ENCODE measurements at places on chromosomes 16 and 17.

GRCh38 chr16:28491230-28491969, 474 bp downstream of the CLN3 start:
- no peak for DNase-seq

GRCh38 chr17:49708515-49709183, 885 bp upstream of the SLC35B1 start:
- no peak for DNase-seq

DNA sequence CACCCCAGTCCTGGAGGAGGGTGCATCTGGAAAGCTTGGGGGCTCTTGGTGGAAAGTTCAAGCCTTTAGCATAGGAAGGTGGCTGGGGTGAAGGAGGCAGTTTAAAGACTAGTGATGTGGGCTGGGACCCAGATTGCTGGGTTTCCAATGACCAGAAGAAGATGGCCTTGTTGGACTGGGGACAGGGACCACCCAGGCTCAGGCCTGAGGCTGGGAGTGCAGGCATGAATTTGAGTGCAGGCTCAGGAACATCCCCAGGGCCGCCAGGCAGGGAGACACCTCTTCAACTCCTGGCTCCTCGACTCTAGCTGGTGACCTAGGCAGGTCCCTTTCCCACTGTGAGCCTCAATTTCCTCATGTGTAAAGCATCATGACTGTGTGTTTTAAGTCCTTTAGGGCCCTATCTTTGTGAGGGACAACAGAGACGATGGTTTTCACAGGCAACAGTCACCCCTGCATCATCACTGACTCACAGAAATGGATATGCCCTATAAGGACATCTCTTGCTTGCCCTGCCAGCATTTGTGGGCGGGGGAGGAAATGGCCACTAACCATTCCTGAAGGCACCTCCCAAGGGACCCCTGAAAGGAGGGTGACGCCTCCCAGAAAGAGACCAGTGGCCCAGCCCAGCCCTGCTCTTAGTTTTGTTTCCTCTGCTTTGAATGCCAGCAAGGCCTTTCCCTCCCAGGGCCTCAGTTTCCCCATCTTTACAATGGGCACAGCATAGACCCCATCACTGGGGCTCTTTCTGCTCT, 11.1 kb downstream of the NLRC5 start:
- peak; percentile 63 for DNase-seq

DNA sequence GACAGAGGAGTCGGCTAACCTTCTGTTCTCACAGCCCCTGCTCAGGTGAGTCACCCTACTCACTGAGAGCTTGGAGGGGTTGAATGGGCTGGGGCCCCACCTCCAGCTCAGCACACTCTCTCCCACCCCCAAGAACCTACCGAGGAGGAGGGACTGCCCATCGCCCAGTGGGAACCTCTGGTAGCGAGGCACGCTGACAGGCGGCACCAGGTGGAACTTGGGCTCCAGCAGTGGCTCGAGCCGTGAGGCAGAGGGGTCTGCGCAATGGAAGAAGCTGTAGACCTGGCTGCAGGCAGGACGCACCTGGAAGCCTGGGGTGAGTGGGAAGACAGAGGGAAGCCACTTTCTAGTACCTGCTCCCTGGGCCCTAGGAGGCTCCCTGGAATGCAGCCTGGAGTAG, 28.3 kb downstream of the PIMREG start:
- DNase-seq: no peak

- DNase-seq: no peak
These were observed 25.4 kb downstream of the CDRT15 start for GRCh38 chr17:14211246-14211645.

DNA sequence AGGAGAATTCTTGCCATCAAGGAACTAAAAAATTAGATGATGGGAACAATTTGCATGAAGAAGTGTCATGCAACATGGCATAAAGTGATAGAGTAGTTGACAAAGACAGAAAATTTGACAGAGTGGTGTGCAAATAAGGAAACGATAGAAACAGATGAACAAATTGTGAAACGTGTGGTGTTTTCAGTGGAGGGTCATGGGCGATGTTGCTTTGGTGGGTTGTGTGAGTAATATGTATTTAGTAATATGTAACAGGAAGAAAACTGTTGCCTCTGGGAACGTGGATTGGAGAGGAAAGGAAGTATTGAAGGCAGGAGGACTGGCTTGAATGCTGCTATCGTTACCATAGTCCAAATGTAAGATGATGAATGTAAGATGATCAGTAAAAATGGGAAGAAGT, 3.6 kb downstream of the COX10 start:
- no peak for DNase-seq

DNA sequence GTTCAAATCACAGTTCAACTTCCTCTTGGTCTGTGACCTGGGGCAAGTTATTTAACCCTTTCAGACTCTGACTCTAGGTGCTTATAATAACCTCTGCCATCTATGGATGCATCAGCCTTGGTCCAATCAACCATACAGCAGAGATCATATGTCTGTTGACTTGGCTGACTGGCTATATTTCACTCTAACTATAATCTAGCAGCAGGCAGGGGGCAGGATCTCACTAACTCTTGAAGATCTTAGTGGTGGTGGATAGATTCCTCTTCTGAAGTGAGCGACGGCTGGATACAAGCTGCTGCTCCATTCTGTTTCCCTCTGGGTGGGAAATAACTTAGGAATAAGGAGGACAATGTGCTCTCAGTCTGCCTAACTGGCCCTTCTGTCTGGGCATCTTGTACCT, 146.6 kb downstream of the SKAP1 start:
- DNase-seq: no peak

- no peak for DNase-seq
These were observed at the start of gene RHBDF1 for GRCh38 chr16:72561-73548. Gene RHBDF1, minus strand, starts transcription at chr16:72631. Its CDS starts 7,616 bp downstream, at chr16:65015.

GRCh38 chr16:52055381-52055780, 491.6 kb downstream of the TOX3 start:
- no peak for DNase-seq

DNA sequence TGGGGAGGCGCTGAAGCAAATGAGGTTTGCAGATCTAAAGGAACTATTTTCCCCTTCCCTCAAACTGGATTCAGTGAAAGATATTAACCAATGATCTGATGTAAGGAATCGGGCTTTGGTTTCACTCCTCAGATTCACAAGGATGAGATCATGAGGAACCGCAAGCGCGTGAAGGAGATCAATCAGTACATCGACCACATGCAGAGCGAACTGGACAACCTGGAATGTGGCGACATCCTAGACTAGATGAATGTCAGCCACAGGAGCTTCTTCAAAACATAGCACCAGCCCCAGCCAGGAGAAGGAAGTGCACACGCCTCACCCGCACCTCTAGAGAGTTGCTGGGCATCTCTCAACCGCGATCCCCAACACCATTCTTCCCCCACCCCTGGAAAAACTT, 22.5 kb downstream of the ATPAF2 start:
- no peak for DNase-seq

GRCh38 chr16:69039333-69039941, 66.0 kb upstream of the HAS3 start:
- no peak for DNase-seq

GRCh38 chr17:17787568-17787967, 49.2 kb downstream of the SREBF1 start:
- no peak for DNase-seq

- no peak for DNase-seq
These were observed 19.5 kb upstream of the CLEC18A start for GRCh38 chr16:69931631-69932030.

GRCh38 chr16:16032271-16032979, 83.0 kb downstream of the ABCC1 start:
- DNase-seq: no peak

- no peak for DNase-seq
These were observed 189.8 kb downstream of the USP22 start for GRCh38 chr17:20852990-20853370.

- no peak for DNase-seq
These were observed at the start of gene ACE for GRCh38 chr17:63476854-63477479. Gene ACE, plus strand, starts transcription at chr17:63477061. Its CDS starts 34 bp downstream, at chr17:63477095.

GRCh38 chr16:57264381-57264780, 19.3 kb downstream of the ARL2BP start:
- no peak for DNase-seq

GRCh38 chr17:6021011-6021400, 49.2 kb upstream of the WSCD1 start:
- no peak for DNase-seq

DNA sequence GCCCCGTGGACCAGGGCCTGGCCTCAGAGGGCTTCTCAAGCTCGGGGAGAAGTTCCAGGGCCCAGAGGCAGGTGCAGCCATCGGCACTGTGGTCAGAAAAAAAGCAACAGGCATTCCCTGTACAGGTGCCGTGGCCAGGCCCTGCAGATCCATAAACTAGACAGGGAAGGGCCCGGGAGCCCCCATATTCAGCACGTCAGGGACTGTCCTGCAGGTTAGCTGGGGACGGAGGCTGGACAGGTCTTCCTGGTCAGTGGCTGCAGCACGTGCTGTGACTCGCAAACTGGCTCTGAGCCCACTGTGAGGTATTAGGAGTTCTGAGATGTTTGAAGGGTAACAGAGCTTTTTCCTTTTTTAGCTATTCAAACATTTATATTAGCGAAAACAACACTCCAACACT, 15.0 kb upstream of the C16orf95 start:
- DNase-seq: no peak

DNA sequence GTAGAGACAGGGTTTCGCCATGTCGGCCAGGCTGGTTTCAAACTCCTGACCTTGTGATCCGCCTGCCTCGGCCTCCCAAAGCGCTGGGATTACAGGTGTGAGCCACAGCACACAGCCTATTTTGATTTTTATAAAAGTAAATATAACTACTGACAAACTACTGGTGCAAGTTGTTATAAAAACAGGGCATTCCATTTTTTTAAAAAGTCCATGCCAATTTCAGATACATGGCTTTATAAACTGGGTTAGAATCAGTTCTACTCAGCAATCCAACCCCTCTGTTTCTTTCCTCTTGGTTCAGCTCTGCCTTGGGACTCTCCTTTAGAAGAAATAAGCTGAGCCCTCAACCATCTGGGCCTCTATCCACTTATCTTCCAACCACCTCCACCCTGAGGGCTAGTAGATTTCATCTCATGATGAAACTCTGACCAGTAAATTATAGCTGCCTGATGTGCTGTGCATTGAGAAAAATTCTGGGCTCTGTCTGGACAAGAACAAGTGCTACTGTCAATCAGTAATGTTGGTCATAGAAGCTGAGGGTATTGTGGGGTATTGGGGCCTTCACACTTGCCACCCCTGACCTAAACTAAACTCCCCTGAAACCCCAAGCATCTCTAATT, 10.2 kb downstream of the RANBP10 start:
- DNase-seq: no peak

- DNase-seq: no peak
These were observed 12.0 kb downstream of the PRR11 start for GRCh38 chr17:59167571-59168001.

GRCh38 chr17:81046132-81046769, 11.3 kb downstream of the BAIAP2 start:
- DNase-seq: no peak

GRCh38 chr16:75821117-75821516, 94.8 kb upstream of the CPHXL start:
- no peak for DNase-seq

DNA sequence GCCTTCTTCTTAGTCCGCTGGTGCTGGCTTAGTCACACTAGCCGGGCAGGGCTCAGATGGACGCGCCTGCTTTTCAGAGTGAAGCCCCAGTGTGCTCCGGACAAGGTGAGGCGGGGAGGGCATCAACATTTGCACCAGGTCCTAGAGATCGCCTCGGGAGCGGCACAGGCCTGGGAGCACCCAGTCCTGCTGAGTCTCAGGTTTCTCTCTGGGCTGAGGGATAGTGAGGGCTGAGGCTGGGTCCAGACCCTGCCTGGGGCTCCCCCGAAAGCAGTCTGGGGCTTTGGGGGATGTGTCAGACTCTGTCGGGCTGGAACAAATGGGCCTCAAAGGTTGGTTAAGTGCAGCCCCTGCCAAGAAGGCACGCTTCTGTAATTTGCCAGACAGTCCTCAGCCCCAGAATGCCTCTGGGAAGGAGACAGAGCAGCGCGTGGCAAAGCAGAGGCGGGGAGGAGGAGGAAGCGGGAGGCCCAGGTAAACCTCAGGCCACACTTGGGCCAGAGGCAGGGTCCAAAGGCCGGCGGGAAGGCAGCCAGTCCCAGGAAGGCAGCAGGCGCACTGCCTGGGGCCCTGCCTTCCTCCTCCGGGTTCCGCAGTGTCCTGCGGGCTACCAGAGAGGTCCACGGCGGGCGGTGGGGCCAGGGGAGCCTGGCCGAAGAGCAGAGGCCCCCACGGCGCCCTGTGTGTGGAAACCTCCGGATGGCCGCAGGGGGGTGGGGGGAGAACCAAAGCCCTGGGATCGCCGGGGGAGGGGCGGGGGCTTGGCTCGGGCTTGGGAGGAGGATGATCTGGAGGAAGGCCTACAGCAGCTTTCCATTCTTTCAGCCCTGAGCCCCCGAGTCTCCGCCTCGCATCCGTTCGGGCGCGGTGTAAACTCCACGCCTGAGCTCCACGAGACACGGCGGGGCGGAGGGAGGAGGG, 39.5 kb upstream of the ATP2A3 start:
- no peak for DNase-seq

DNA sequence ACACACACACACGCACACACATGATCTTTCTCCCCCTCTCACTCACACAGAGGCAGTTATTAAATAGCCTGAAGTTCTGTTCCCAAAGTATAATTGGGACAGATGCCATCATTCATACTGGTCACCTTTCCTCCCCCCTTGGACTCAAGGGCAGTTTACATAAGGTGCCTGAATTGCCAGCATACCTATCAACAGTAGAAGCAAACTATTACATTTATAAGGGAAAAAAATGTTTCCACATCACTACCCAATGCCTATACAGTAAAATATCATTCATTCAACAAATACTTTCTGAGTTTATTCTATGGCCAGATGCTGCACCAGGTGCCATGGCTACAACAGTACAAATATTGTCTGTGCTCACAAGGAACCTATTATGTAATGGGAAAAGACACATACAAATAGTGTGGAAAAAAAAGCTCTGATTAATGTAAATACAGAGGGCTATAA, 6.3 kb downstream of the CNTD1 start:
- DNase-seq: no peak

DNA sequence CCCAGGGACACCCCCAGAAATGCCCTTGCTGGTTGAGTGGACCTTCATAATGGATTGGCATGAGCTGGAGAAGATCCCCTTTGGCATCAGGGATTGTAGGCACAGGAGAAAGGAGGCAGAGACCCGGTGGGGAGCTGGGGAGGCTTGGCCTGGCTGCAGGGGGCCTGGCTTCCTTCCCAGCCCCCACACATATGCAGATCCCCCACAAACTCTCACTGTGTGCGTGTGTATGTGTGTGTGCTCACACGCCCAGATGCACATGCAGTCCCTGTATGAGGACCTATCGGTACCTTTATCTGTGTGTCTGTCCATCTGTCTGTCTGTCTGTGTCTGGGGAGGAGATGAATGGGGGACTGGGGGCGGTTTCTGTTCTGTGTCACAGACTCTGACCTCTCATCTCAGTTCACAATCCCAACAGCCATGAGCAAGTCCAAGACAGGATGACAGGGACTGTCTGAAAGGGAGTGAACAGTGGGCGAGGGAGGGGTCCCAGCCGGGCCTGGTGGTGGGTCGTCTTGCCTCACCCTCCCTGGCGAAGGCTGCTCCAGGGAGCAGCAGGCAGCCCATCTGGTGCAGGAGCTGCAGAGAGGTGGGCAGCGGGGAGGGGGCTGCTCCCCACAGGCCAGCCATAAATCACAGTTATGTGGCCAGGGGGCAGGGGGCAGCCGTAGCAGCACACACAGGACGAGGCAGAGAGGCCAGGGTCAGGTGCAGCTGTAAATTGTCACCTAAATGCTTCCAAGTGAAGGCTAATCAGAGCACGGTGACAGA, 46.7 kb upstream of the LHX1 start:
- DNase-seq: no peak

Measured in kidney epithelial cell (primary cell).